ENCODE measurements at places on chromosomes 4 and X. TPM values are rescaled to one million over a fixed set of nuclear protein-coding genes. Genes with fewer than 3 reads are reported as not detected.

The DOK7 gene
- total RNA-seq = 33.5 TPM

DNA sequence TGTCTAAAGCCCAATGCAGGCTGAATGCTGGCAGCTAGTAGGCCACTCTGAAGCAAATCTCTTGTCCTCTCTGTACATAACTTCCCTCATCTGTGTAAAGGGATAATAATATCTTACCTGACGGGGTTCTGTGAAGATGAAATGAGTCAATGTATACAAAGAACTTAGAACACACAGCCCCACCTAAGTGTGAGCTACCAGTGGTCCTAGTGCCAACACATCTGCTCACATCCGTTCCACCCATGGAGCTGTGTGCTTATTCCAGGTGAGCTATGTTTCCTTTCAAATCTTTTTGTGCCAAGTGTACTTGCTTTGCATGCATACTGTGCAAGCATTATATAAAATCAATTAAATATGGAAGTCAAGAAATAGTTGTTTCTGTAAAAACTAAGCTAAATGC, 116.4 kb downstream of the TSPAN5 start:
- H3K4me3 ChIP-seq = no peak overlapping the region
- no peaks in the 10 kb centered on the region for H3K27me3 ChIP-seq
- DNase-seq = no peak
- no peak overlapping the region for H3K27ac ChIP-seq
- H3K4me1 ChIP-seq = no peaks in the 10 kb centered on the region

DNA sequence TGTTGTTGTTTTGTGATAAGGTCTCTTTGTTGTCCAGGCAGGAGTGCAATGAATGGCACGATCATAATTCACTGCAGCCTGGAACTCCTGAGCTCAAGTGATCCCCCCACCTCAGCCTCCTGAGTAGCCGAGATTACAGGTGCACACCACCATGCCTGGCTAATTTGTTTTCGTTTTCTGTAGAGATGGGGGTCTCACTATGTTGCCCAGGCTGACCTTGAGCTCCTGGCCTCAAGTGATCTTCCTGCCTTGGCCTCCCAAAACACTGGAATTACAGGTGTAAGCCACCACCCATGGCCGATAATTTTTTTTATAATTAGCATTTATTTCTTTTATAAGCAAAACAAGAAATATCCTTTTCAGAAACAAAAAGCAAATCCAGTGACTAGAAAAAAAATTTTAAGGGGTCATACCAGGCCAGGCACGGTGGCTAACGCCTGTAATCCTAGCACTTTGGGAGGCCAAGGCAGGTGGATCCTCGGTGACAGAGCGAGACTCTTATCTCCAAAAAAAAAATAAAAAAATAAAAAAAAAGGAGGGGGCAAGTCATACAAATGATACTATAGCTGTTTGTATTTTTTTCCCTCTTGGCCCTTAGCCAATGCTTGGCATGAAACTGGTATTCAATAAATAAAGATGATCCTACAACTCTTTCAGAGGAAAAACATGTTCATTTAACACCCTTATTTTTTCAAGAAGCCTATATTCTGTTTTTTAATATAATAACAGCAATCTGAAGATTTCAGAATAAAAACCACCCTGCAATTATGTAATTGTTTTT, 3.4 kb downstream of the PLAC8 start:
- H3K27me3 ChIP-seq = no peaks in the 10 kb centered on the region
- H3K4me3 ChIP-seq = peak overlapping the region; percentile 79
- H3K4me1 ChIP-seq = no peaks in the 10 kb centered on the region

DNA sequence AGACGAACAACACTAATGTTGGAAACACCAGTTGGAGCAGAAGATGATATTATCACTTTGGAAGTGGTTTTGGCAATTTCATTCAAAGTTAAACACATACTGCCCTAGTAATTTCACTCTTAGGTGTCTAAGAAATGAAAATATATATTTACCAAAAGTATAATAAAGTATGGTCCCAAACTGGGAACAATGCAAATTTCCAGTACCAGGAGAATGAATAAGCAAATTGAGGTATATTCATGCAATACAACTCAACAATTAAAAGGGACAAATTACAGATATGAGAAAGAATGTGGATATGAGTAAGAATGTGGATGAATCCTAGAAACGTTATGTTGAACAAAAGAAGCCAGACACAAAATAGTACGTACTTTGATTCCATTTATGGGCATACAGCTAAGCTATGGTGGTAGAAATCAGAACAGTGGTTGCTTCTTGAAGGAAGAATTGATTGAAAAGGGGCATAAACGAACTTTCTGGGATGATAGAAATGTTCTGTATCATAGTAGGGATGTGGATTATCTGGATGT, 10.0 kb downstream of the ELMOD2 start:
- H3K27me3 ChIP-seq = no peaks in the 10 kb centered on the region
- no peak for DNase-seq
- no peak overlapping the region for H3K27ac ChIP-seq
- H3K36me3 ChIP-seq = peaks cover 15% of the 10 kb centered on the region
- H3K4me3 ChIP-seq = no peak overlapping the region

DNA sequence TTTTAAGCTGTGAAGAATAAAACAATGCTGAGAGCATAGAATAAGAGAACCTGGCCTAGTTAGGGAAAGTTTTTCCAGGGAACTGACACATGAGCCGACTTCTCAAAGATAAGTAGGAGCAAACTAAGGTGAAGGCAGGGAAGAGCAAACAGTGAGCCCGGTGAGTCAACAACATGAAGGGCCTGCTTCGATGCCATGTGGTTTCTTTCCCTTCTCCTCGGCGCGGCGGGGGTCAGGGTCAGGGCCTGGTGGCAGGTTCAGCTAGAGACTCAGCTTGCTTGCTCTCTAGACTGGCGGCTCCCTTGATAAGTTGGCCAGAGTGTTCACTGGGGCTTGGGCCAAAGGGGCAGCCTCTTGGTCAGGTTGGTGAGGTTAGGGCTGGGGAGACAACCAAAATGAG, 81.1 kb downstream of the DLG3 start:
- no peaks in the 10 kb centered on the region for H3K36me3 ChIP-seq
- DNase-seq = no peak
- H3K4me3 ChIP-seq = no peak overlapping the region

- H3K4me1 ChIP-seq = no peaks in the 10 kb centered on the region
- no peak overlapping the region for H3K4me3 ChIP-seq
- H3K36me3 ChIP-seq = no peaks in the 10 kb centered on the region
- DNase-seq = no peak
- no peak overlapping the region for H3K27ac ChIP-seq
- no peaks in the 10 kb centered on the region for H3K27me3 ChIP-seq
Observed at GRCh38 chrX:43423876-43424275, 232.2 kb upstream of the MAOA start.

- H3K4me3 ChIP-seq = no peak overlapping the region
- H3K27me3 ChIP-seq = no peaks in the 10 kb centered on the region
Observed at GRCh38 chr4:176964116-176964691, 171.5 kb upstream of the VEGFC start.

DNA sequence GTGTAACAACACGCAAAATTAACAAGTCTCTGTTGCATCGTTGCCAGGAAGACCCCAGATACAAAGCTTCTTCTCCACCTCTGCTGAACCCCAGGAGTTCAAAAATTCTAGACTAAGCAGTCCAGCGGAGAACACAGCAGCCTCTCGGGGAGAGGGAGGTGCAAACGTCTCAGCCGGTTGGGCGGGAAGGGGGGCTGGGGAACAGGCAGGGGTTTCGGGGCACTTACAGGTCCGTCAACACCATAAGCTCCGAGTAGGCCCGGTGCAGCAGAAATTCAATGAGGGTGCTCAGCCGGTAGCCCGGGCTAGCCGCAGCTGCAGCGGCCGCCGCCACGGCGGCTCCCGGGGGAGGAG, 394 bp downstream of the MED14 start:
- H3K27me3 ChIP-seq = no peaks in the 10 kb centered on the region
- no peaks in the 10 kb centered on the region for H3K4me1 ChIP-seq
- no peak for DNase-seq
- peak overlapping the region; percentile 84 for H3K27ac ChIP-seq
- H3K4me3 ChIP-seq = peak overlapping the region; percentile 77
- H3K36me3 ChIP-seq = no peaks in the 10 kb centered on the region

- no peaks in the 10 kb centered on the region for H3K36me3 ChIP-seq
- H3K4me3 ChIP-seq = no peak overlapping the region
- no peak for DNase-seq
- no peaks in the 10 kb centered on the region for H3K27me3 ChIP-seq
- no peak overlapping the region for H3K27ac ChIP-seq
- no peaks in the 10 kb centered on the region for H3K4me1 ChIP-seq
Observed at GRCh38 chr4:149785696-149786431, 29.8 kb downstream of the IQCM start.

GRCh38 chrX:46860557-46860956, 23.7 kb downstream of the RP2 start:
- H3K4me1 ChIP-seq = no peaks in the 10 kb centered on the region
- no peak overlapping the region for H3K4me3 ChIP-seq
- H3K27ac ChIP-seq = no peak overlapping the region
- no peaks in the 10 kb centered on the region for H3K27me3 ChIP-seq
- H3K36me3 ChIP-seq = no peaks in the 10 kb centered on the region
- no peak for DNase-seq

GRCh38 chrX:153446950-153447580, 1.2 kb upstream of the TREX2 start:
- H3K27ac ChIP-seq = no peak overlapping the region
- no peaks in the 10 kb centered on the region for H3K27me3 ChIP-seq
- H3K36me3 ChIP-seq = peaks cover 5% of the 10 kb centered on the region
- DNase-seq = no peak
- no peaks in the 10 kb centered on the region for H3K4me1 ChIP-seq
- H3K4me3 ChIP-seq = no peak overlapping the region

DNA sequence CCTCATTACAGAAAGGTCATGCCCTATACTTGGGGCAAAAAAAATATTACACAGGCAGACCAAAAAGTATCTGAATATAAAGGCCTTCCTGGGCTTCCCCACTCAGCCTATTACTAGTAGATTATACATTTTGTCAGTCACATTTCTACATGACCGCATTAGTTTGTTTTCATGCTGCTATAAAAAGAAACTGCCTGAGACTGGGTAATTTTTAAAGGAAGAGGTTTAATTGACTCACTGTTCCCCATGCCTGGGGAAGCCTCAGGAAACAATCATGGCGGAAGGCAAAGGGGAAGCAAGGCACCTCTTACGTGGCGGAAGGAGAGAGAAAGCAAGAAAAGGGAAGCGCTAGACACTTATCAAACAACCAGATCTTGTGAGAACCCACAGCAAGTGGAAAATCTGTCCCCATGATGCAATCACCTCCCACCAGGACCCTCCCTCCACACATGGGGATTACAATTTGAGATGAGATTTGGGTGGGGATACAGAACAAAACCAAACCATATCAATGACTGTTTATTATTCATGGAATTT, 1312.0 kb downstream of the PCDH7 start:
- H3K27me3 ChIP-seq = no peaks in the 10 kb centered on the region
- no peaks in the 10 kb centered on the region for H3K4me1 ChIP-seq
- H3K27ac ChIP-seq = no peak overlapping the region
- no peak overlapping the region for H3K4me3 ChIP-seq
- H3K36me3 ChIP-seq = no peaks in the 10 kb centered on the region
- DNase-seq = no peak

The PF4V1 gene
- not detected for total RNA-seq

GRCh38 chr4:26074712-26075430, 160.9 kb downstream of the SMIM20 start:
- H3K36me3 ChIP-seq = no peaks in the 10 kb centered on the region
- H3K4me1 ChIP-seq = no peaks in the 10 kb centered on the region
- no peak overlapping the region for H3K4me3 ChIP-seq
- no peak for DNase-seq

- H3K4me1 ChIP-seq = peaks cover 21% of the 10 kb centered on the region
- DNase-seq = no peak
- no peak overlapping the region for H3K4me3 ChIP-seq
- peaks cover 51% of the 10 kb centered on the region for H3K36me3 ChIP-seq
- no peaks in the 10 kb centered on the region for H3K27me3 ChIP-seq
Observed at GRCh38 chr4:2937146-2937857, 25.9 kb downstream of the NOP14 start.

DNA sequence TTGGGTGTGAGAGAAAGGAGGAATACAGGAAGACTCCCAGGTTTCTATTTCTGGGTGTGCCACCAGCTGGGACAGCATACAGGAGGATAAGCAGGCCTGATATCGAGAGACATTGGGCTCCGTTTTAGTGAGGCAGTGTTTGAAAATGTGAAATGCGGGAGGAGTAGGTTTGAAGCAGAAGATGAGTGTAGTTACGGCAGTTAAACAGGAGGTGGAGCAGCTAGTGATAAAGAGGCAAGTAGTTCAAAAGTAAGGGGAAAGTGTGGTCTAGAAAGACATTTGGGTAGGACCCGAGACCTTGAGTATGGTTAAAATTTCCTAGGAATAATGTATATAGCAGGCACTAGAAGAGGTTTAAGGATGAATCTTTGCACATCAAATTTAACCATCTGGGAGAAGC, 42.4 kb downstream of the DCUN1D4 start:
- H3K4me1 ChIP-seq = no peaks in the 10 kb centered on the region
- no peaks in the 10 kb centered on the region for H3K27me3 ChIP-seq
- peaks cover 43% of the 10 kb centered on the region for H3K36me3 ChIP-seq
- no peak overlapping the region for H3K4me3 ChIP-seq
- no peak for DNase-seq
- H3K27ac ChIP-seq = no peak overlapping the region

- no peaks in the 10 kb centered on the region for H3K36me3 ChIP-seq
- no peak overlapping the region for H3K27ac ChIP-seq
- DNase-seq = no peak
- no peaks in the 10 kb centered on the region for H3K4me1 ChIP-seq
- no peak overlapping the region for H3K4me3 ChIP-seq
Observed at GRCh38 chr4:8855818-8856245, 15.8 kb downstream of the HMX1 start.

DNA sequence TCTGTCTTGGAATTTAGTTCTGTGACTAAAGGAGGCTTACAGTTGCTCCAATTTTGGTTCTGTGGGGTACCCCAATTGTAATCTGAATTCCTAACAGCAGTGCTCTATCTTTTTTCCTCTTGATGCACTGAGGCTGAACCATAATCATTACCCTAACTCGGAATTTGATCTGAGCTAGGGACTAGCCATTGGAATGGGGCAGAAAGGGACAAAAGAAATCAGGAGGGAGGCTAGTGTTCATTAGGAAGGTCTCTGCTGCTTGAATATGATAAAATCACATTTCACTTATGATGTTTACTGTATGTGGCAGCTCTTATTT, 2.7 kb downstream of the KLF3 start:
- no peaks in the 10 kb centered on the region for H3K36me3 ChIP-seq
- H3K4me3 ChIP-seq = peak overlapping the region; percentile 83
- peak overlapping the region; percentile 99 for H3K27ac ChIP-seq
- peaks cover 45% of the 10 kb centered on the region for H3K4me1 ChIP-seq

- no peaks in the 10 kb centered on the region for H3K27me3 ChIP-seq
- no peaks in the 10 kb centered on the region for H3K4me1 ChIP-seq
- H3K4me3 ChIP-seq = no peak overlapping the region
- DNase-seq = no peak
Observed at GRCh38 chrX:31805781-31806180, 733.9 kb upstream of the FTHL17 start.

The ZFYVE28 gene
- 12.3 TPM for total RNA-seq

The MAGEA1 gene
- total RNA-seq = not detected

DNA sequence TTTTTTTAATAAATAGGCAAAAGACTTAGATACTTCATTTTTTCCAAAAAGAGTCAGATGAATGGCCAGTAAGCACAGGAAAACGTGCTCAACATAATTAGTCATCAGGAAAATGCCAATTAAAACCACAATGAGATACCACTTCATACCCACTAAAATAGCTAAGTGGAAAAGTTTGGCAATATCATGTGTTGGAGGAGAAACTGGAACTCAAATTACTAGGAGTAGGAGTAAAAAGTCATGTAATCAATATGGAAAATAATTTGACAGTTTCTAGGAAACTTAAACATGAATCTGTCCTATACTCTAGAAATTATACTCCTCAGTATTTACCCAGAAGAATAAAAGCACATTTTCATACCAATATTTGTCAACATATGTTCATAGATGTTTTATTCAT, 449.8 kb downstream of the INPP4B start:
- H3K27me3 ChIP-seq = no peaks in the 10 kb centered on the region
- H3K27ac ChIP-seq = no peak overlapping the region
- no peak for DNase-seq
- H3K4me1 ChIP-seq = no peaks in the 10 kb centered on the region
- no peaks in the 10 kb centered on the region for H3K36me3 ChIP-seq

Measured in ascending aorta (tissue), 2 donors.